ENCODE measurements at places on chromosomes 5 and 9.

DNA sequence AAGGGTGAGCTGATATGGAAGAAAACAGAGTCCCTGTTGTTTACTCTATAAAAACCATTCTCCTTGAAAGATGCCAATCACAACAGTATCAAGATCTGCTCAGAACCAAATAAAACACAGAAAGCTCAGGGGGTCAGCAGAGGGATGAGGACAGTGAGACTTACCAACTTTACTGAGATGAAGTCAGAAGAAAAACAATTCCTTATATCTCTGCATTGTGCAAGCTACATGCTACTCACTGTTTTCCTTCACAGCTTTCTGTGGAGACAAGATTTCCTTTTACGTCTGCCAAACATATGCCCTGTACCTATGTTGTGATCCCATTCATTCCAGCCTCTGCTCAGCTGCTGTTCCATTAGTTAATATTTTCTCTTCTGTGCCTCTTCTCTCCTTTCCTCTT lies 185.6 kb downstream of the TSSK1B start:
- no peaks in the 10 kb centered on the region for H3K36me3 ChIP-seq
- no peak overlapping the region for H3K27ac ChIP-seq
- peaks cover 5% of the 10 kb centered on the region for H3K27me3 ChIP-seq
- no peak for DNase-seq
- H3K4me1 ChIP-seq = no peaks in the 10 kb centered on the region

- H3K4me3 ChIP-seq = no peak overlapping the region
- no peaks in the 10 kb centered on the region for H3K27me3 ChIP-seq
- H3K36me3 ChIP-seq = peaks cover 72% of the 10 kb centered on the region
- no peak overlapping the region for H3K27ac ChIP-seq
- no peak for DNase-seq
Observed at GRCh38 chr9:111001526-111001925, 36.7 kb downstream of the LPAR1 start.

DNA sequence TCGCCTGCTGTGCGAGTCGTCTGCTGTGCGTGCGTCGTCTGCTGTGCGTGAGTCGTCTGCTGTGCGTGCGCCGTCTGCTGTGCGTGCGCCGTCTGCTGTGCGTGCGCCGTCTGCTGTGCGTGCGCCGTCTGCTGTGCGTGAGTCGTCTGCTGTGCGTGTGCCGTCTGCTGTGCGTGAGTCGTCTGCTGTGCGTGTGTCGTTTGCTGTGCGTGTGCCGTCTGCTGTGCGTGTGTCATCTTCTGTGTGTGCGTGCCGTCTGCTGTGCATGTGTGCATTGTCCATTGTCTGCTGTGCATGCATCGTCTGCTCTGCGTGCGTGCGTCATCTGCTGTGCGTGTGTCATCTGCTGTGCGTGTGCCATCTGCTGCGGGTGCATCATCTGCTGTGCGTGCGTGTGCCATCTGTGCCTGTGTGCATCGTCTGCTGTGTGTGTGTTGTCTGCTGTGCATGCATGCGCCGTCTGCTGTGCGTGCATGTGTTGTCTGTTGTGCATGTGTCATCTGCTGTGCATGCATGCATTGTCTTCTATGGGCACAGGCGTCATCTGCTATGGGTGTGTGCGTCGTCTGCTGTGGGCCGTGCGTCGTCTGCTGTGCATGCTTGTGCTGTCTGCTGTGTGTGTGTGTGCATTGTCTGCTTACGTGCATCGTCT lies 68.6 kb upstream of the IRX4 start:
- no peak overlapping the region for H3K27ac ChIP-seq
- no peak for DNase-seq
- no peak overlapping the region for H3K4me3 ChIP-seq
- H3K27me3 ChIP-seq = no peaks in the 10 kb centered on the region
- no peaks in the 10 kb centered on the region for H3K4me1 ChIP-seq

- no peak overlapping the region for H3K4me3 ChIP-seq
- H3K36me3 ChIP-seq = no peaks in the 10 kb centered on the region
- DNase-seq = no peak
- H3K27me3 ChIP-seq = peaks cover 2% of the 10 kb centered on the region
Observed at GRCh38 chr9:14240537-14240936, 73.4 kb downstream of the NFIB start.

DNA sequence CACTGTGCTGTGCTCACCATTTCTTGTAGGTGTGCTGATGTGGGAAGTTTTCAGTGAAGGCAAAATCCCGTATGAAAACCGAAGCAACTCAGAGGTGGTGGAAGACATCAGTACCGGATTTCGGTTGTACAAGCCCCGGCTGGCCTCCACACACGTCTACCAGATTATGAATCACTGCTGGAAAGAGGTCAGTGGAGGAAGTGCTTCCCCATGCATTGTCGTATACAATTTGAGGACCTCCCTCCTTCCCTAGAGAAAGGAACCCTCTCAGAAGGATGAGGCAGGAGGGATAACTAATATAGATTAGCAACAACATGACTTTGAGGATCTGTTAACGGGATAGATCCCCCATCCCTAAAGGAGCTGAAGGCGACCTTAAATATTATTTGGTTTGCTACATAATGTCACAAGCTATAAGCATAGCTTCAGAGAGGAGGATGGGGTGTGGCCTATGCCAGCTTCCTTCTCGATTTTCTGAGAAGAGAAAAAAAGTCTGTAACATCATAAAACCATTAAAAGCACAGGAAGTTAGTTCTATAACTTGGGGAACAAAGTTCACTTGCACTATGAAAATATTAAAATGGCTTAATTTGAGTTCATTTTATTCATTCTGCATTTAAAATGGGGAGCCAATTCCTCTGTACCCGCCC lies 17.0 kb upstream of the CYFIP2 start:
- no peak for DNase-seq
- no peak overlapping the region for H3K27ac ChIP-seq
- peaks cover 18% of the 10 kb centered on the region for H3K4me1 ChIP-seq

Measured in HFFc6 (cell line).